ENCODE measurements at places on chromosomes 5 and 9.

DNA sequence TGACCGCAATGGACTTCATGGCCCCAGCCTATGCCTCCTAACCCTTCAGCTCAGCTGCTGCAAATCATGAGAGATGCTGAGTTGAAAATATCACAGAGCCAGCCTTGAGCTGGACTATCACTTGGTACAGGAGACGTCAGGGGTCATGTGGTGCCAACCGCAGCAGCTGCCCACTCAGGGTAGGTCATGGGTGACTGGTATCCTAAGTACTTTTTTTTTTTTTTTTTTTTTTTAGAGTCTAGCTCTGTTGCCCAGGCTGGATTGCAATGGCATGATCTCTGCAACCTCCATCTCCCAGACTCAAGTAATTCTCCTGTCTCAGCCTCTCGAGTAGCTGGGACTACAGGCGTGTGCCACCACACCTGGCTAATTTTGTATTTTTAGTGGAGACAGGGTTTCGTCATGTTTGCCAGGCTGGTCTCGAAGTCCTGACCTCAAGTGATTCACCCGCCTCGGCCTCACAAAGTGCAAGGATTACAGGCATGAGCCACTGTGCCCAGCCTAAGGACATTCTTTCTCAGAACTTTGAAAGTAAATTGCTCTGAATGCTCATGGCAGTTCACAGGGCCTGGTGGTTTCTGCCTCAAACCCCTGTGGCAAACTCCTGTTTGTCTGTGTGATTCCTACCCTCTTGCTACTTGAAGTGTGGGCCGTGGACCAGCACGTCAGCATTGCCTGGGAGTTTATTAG lies 21.3 kb downstream of the WWC1 start:
- DNase-seq: no peak

DNA sequence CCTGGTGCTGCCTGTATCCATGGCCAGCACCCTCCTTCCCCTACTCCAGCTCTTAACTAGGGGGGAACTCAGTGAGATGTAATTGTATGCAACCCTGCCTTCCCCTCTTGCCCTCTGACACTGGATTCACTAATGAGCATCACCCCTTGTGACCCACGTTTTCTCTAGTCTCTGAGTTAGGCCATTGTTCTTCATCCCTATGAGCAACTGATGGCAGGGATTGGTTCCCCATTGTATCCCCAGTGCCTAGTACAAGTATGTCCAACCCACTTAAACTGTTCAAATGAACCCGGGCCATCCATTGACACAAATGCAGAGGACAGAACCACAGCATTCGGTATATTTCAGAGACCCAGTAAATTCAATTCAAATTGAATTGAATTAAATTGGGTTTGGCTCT lies 77.6 kb upstream of the ASTN2 start:
- DNase-seq: no peak

DNA sequence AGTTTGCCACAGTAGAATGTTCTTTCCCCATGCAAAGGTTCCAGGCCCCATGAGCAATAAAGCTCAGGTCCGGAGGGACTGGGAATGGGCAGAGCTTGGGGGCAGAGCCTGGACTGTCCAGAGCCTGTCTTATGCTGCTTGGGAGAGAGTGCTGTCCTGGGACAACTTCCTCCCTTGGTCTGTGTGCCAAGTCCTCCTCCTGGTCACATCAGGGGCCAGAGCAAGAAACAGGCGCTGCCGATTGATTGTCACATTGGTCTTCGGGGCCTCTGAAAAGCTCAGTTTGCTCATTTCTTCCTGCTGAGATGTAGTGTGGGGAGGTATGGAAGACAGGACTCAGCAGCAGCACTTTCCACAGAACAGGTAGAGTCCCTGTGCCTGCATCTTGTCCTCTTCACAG lies 54.0 kb upstream of the FCN1 start:
- DNase-seq: no peak

GRCh38 chr5:129905473-129906176 lies 1.4 kb downstream of the CHSY3 start:
- no peak for DNase-seq

GRCh38 chr5:111697215-111697614 lies 59.8 kb downstream of the NREP start:
- no peak for DNase-seq

- no peak for DNase-seq
Measured at GRCh38 chr5:39115644-39116343, 41.6 kb upstream of the RICTOR start.

GRCh38 chr9:79492092-79493009 lies 79.4 kb upstream of the TLE4 start:
- no peak for DNase-seq

GRCh38 chr5:172444110-172444510 lies 10.2 kb downstream of the SH3PXD2B start:
- no peak for DNase-seq

DNA sequence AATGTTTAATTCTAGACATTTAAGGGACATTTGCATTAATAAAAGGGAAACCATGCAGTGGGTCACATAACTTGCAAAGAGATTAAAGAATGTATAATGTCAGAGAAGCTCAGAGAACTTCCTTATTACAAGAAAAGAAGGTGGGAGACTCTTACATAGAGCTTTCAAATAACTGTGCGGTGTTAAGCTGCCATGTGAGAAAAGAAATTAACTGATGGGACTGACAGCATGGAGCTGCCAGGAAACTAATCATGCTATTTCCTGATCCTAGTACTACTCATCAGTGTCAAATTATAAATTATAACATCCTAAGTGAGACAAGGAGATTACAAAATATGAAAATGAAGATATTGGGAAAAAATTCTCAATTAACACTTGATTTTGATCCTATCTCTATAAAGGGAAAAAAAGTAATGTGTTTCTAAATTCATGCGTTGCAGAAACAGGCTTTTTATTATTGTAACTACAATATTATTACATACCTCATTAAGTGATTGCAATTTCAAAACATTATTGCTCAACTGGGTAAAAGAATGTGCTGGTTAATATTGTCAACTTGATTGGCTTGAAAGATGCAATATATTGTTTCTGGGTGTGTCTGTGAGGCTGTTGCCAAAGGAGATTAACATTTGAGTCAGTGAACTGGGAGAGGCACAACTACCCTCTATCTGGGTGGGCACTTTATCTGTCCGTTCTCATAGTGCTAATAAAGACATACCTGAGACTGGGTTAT lies 609.5 kb upstream of the NUDT12 start:
- DNase-seq: no peak

DNA sequence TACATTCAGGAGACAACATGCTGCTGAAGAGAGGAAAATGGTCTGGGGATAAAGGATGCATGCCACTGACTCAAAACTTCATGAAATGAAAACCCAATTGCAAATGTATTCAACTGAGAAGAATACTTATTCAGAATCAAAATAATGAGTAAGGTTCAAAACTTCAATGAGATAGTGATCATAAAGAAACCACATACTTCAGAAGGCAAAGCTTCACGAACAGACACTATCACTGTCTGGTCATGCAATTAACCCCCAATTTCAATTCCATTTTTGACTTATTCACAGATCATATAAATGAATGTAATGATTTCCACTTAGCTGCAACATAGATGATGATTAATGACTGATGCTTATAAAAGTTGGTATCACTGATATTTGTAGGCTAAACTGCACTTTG lies 33.0 kb upstream of the CTNNAL1 start:
- no peak for DNase-seq

DNA sequence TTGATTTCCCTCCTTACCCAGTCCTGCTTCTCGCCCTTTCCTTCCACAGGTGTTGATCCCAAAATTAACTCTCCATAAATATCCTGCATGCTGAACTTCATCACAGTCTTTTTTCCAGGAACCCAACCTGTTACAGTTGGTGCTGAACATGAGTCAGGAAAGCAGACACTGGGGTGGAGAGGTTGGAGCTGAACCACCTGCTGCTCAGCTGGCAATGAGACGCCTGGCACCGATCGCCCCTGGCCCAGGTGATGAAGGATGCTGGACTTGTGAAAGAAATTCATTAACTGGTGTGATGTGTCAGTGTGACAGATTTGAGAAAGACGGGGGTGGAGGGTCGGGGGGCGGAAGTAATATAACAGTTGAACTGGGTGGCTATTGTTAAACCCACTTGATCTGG lies 30.6 kb downstream of the CPLX2 start:
- no peak for DNase-seq

DNA sequence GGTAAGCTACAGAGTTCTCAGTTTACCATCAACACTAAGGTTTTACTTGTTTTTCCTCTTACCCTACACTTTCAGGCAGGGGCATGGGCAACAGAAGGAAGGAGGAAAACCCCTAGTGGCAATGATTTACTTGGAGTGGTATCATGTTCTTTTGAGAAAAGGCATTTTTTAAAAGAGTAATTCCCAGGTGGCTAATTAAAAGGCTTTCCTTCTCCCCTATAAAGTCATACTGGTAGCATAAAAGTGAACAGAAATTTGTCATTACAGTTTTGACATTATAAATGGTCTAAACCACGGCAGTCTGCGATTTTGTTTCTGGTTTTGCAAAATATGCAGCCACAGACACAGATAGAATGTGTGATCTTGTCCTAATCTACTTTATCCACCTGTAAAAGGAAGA lies 30.9 kb upstream of the OR2K2 start:
- DNase-seq: no peak

- DNase-seq: no peak
Measured at GRCh38 chr5:31983851-31984250, 190.3 kb downstream of the GOLPH3 start.

- no peak for DNase-seq
Measured at GRCh38 chr9:36091026-36091953, 45.2 kb upstream of the GLIPR2 start.

- no peak for DNase-seq
Measured at GRCh38 chr5:113044776-113045465, 68.3 kb downstream of the DCP2 start.

DNA sequence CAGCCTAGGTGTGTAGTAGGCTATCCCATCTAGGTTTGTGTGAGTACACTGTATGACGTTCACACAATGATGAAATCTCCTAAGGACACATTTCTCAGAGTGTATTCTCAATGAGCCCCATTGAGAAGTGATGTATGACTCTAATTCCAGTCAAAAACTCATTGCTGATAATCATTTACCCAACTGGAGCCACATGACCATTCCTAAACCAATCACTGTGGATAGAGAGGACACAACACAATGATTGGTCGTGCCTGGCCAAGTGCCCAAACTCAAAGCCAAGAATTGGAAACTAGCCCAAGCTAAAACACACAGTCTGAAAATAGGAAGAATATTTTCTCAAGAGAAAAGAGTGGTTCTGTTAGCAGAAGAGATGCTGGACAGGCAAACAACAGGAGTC lies 191.2 kb downstream of the ZNF462 start:
- DNase-seq: no peak

- DNase-seq: no peak
Measured at GRCh38 chr9:70816891-70817290, 304.5 kb downstream of the TRPM3 start.

- peak; percentile 22 for DNase-seq
Measured at GRCh38 chr5:15105799-15106393, 234.3 kb upstream of the ANKH start.

All from stimulated activated CD4-positive, alpha-beta T cell treated with anti-CD3 and anti-CD28 coated beads, Interleukin-2, amount 100 ng/mL, for 24 hours (primary cell).